Breast epithelium (tissue), 4 donors: ENCODE measurements at places on chromosomes 4 and X.

GRCh38 chr4:18366892-18367291 lies 345.3 kb upstream of the LCORL start:
- no peak for DNase-seq

GRCh38 chr4:162497564-162498167 lies 333.9 kb upstream of the FSTL5 start:
- no peak for DNase-seq

DNA sequence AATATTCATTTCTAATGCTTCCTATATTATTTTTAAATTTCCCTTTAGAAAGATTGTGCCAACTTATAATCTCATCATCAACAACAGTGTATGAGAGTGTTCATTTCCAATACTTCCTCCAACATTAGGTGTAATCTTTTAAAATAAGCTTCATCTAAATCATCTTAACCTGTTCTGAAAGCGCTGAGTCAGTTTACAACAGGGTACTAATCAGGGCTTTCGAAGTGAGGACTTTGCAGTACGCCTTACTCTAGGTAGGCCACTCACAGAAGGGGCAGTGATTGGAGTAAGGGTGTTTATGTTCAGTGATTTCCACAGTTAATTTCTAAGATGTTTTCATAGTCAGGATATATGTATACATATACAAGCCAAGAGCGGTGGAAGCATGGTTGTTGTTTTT lies 87.9 kb downstream of the FRAS1 start:
- DNase-seq: no peak

GRCh38 chr4:72846280-72847111 lies 223.0 kb downstream of the COX18 start:
- DNase-seq: no peak

DNA sequence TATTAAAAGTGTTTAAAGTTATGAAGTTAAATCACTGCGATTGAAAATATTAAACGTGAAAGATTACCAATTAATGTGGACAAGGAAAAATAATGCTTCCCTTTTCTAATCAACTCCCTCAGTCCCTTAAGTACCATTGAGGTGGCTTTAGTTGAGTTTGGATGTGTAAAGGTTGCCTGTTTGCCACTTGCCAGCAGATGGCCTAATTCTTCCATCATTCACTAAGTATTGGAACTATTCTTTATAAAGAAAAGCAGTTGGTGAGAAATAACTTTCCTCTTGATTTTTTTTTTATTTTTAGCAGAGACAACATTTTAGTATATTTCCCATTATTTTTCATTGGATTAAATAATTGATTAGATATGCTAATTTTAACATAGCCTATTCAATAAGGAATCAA lies 295.9 kb upstream of the TACR3 start:
- DNase-seq: no peak

DNA sequence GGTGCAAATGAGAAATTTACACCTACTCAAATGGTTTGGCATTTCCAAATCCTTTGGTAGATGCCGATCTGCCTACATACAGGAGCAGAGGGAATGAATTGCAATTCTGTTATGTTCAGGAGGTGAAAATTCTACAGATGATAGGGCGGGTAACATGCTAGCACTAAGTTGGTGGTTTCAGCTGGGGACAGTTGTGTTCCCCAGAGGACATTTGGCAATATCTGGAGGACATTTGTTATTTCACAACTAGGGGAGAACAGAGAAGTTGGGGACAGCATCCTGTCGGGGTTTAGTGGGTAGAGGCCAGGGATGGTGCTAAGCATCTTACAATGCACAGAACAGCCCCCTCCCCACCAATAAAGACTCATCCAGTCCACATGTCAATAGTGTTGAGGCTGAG lies 96.5 kb upstream of the PUDP start:
- DNase-seq: no peak
